Activated CD4-positive, CD25-positive, alpha-beta regulatory T cell treated with anti-CD3 and anti-CD28 coated beads, Interleukin-2, amount 50 U/mL, for 16 hours (primary cell): ENCODE measurements at places on chromosomes 16 and 17.

- DNase-seq = no peak
These were observed 56.0 kb downstream of the TNFRSF13B start for GRCh38 chr17:16915752-16916556.

- DNase-seq = no peak
These were observed 15.8 kb upstream of the AATK start for GRCh38 chr17:81181811-81182185.

- DNase-seq = no peak
These were observed 171.0 kb downstream of the CCDC182 start for GRCh38 chr17:57574040-57574513.

DNA sequence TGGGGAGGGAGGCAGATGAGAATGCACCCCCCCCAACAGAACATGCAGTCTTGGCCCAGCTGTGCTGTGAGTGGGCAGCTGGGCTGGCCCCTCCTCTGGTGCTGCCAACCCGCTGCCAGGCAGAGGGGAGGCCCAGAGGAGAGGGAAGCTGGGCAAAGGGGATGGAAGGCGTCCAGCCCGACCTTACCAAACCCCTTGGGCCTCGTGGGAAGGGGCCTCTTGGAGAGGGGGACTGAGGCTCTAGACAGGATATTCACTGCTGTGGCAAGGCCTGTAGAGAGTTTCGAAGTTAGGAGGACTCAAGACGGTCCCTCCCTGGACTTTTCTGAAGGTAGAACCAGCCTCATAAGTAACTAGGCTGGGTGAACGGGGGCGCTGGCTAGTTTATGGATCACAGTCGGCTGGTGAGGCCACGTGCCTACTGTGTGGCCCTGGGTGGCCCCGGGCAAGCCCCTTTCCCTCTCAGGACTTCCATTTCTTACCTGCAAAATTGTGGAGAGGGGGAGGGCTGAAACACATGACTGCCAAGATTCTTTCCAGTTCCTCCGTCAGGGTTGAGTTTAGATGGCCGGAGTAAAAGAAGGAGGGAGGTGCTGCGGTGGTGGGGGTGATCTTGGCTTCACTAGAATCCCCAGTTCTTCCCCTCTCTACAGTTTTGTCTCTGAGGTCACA, 857 bp upstream of the STAT5A start:
- DNase-seq = no peak

DNA sequence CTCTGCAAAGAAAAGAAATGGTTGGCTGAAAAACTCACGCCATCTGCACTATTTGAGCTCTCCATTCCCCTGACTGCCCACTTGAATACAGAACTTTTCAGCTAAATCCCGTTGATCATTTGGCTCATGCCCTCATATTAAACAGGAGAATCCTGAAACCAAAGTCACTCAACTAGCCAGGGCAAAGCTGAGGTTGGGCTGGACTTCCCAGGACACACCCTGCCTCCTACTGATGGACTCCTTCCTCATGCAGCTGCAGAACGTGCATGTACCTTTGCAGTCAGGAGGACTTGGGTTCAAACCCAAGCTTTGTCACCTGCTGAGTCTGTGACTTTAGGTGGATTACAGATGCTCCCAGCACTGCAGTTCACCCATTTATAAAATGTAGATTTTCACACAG, 7.7 kb downstream of the ASIC2 start:
- DNase-seq = no peak
